ENCODE measurements at places on chromosomes 1 and 21.

DNA sequence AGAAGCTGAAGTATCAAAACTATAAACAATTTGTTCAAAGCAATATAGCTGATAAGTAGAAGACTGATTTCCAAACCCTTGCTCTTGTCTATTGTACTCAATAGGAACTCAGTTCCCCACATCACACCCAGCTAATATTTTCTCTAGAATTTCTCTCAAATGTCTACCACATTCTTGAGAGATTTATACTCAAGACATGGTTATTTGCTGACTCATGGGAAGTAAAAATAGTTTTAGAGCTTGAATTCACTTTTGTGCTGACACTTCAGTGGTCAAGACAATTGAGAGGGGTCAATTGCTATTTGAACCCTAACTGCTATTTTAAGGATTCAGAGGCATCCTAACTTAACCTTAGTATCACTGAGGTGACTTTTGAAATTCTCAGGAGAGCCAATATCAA is 99.0 kb downstream of the TNNI3K start:
- DNase-seq = no peak

DNA sequence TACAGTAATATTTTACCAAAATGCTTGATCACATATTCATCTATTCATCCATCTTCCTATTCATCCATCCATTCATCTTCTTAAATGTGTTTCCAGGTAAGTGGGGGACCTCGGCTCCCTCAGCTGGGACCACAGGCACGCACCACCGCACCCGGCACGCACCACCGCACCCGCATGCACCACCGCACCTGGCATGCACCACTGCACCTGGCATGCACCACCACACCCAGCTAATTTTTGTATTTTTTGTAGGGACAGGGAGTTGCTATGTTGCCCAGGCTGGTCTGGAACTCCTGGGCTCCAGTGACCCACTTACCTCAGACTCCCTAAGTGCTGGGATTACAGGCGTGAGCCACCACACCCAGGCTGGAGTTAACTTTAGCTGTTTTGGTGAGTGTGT is 21.2 kb downstream of the ACTRT2 start:
- peak; percentile 41 for DNase-seq

DNA sequence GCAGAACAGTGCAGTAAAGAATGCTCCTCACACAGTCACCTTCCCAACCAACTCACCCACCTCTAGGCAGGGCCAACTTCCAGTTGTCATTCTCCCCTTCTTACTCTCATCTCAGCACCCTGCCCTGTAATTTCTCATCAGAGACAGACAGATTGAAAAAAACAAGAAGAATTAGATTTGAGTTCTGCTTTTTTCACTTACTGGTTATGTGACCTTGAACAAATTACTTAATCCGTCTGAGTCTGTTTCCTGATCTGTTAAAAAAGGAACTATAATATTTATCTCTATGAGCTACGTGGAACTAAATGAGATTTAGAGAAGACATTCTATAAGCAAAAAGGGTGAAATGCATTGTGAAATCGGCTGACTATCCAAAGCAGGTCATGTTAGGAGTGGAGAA is 330.3 kb downstream of the ZNF326 start:
- no peak for DNase-seq

DNA sequence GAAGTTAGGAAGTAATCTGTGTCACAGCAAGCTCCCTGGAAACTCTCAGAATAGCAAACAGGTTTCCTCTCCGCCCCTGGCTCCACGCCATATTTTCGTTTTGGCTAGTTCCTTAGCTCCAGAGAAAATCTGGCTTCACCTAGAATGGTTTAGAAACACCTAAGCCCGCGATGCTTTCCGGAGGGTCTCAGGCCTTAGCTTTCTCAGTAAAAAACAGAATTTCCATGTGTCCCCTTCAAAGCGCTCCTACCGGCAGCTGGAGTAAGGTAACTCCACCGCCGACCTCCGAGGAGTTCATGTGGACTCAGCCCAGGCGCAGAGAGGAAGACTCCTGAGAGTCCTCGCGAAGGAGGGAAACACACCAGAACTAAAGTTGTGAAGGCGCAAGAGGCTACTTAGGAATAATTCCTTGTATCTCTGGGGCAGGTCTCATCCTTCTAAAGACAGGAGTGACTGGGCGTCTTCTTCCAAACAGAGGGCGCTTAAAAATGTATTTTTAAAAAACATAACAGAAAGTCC is 406 bp downstream of the KIAA0040 start:
- DNase-seq = no peak

DNA sequence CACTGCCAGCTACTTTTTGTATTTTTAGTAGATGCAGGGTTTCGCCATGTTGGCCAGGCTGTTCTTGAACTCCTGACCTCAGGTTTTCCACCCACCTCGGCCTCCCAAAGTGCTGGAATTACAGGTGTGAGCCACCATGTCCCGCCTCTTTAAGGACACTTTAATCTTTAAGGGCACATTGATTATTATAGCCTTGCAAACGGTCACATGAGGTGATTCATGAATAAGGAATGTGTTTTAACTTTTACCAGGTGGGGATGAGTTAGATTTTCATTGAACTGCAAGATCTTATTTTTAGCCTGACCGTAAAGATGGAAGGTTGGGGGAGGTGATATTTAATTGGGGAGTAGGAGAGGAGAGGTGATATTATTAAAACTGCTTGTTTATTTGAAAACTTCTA is 61.9 kb downstream of the TBCE start:
- DNase-seq = no peak

GRCh38 chr1:82979593-82980236 is 1019.2 kb downstream of the TTLL7 start:
- no peak for DNase-seq

DNA sequence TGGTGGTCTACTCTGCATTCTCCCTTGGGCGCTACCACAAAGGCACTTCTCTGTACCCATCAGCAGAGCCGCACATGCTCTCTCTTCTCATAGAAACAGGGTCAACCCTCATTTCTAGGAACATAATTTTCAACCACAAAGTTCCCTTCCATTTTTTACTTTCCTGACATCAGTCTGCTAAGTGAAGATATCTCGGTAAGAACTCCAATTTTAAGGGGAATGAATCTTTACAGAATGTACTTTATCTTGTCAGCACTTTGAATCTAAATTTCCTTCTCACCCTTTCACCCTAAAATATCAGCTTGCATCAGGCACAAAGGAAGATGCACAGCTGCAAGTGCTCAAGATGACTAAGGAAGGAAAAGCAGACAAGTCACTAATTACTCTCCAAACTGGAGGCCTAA is 545.9 kb downstream of the SMYD3 start:
- no peak for DNase-seq

All from natural killer cell treated with Interleukin-12 subunit alpha and Interleukin-12 subunit beta and Interleukin-15 and Interleukin-18, amount 100 ng/mL, for 72 hours (primary cell).